ENCODE measurements at places on chromosomes 11 and 22. TPM values are rescaled to one million over a fixed set of nuclear protein-coding genes. Genes with fewer than 3 reads are reported as not detected.

CATSPERZ gene
- polyA plus RNA-seq, result 0.27 TPM

GRCh38 chr11:123301013-123301591, 106.1 kb upstream of the CLMP start:
- H3K4me1 ChIP-seq, result no peaks in the 10 kb centered on the region
- H3K36me3 ChIP-seq, result no peaks in the 10 kb centered on the region
- no peaks in the 10 kb centered on the region for H3K27me3 ChIP-seq
- no peak for DNase-seq
- H3K27ac ChIP-seq, result no peak overlapping the region

GRCh38 chr11:48193876-48194275, 22.7 kb upstream of the OR4B1 start:
- no peak for DNase-seq
- no peak overlapping the region for H3K27ac ChIP-seq
- no peak overlapping the region for H3K4me3 ChIP-seq

- no peak for DNase-seq
- H3K27ac ChIP-seq, result no peak overlapping the region
- H3K4me1 ChIP-seq, result no peaks in the 10 kb centered on the region
- H3K27me3 ChIP-seq, result no peaks in the 10 kb centered on the region
Measured at GRCh38 chr11:2306877-2307500, 5.2 kb downstream of the TSPAN32 start.

- no peaks in the 10 kb centered on the region for H3K27me3 ChIP-seq
- H3K27ac ChIP-seq, result no peak overlapping the region
Measured at GRCh38 chr22:35539910-35540594, 579 bp upstream of the RASD2 start.

GRCh38 chr11:134742956-134743819, 331.1 kb upstream of the B3GAT1 start:
- no peaks in the 10 kb centered on the region for H3K36me3 ChIP-seq
- H3K4me1 ChIP-seq, result peaks cover 6% of the 10 kb centered on the region
- no peak for DNase-seq
- H3K27me3 ChIP-seq, result no peaks in the 10 kb centered on the region
- H3K4me3 ChIP-seq, result no peak overlapping the region

APOL5 gene
- 0.07 TPM for polyA plus RNA-seq

DNA sequence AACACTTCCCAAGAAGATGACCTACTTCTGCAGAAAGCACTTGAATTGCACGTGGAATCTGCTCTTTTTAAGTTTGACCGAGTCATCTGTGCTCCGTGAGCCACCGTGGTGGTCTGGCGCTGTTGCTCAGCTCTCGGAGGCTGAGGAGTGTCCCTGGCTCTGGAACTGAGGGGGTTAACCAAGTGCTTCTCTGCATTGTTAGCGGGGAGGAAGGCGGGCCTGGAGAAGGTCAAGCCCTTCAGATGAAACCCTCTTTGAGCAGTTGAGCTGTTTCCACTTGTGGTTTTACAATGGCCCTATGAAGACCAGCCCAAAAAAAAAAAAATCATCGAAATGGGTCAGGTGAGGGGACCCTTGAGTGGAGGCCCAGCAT, 286.4 kb downstream of the NTM start:
- no peaks in the 10 kb centered on the region for H3K4me1 ChIP-seq
- H3K27me3 ChIP-seq, result no peaks in the 10 kb centered on the region
- H3K36me3 ChIP-seq, result no peaks in the 10 kb centered on the region
- no peak overlapping the region for H3K27ac ChIP-seq

CHRM1 gene
- polyA plus RNA-seq, result 0.19 TPM

DNA sequence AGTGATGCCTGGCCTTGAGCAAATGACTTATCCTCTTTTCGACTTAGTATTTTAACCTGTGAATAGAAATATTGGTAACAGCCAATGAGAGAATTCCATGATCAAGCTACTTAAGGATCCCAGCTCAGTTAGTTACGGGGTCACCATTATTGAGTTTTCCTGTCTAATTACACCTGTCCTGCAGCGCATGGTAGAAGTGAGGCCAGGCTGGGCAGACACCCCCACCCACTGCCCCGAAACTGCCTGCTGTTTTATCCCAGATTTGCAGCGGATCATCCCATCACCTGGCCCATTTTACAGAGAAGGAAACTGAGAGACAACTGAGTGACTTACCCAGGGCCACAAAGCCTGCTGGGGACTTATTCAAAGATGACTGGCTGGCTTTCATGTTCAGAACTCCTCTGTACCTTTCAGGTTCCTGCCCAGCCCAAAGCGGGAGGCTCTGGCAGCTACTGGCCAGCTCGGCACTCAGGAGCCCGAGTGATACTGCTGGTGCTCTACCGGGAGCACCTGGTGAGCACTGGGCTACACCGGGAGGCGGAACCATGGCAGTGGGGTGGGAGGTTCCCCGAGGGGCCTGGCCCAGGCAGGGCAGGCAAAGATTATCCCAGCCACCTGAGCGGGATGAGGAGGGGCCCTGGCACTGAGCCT, 1.4 kb downstream of the MUS81 start:
- DNase-seq, result peak; percentile 71

GRCh38 chr22:28801845-28802594, 1.7 kb upstream of the XBP1 start:
- peaks cover 22% of the 10 kb centered on the region for H3K36me3 ChIP-seq
- H3K27ac ChIP-seq, result peak overlapping the region; percentile 100
- peak; percentile 78 for DNase-seq
- H3K27me3 ChIP-seq, result no peaks in the 10 kb centered on the region
- H3K4me3 ChIP-seq, result peak overlapping the region; percentile 82
- H3K4me1 ChIP-seq, result no peaks in the 10 kb centered on the region

DNA sequence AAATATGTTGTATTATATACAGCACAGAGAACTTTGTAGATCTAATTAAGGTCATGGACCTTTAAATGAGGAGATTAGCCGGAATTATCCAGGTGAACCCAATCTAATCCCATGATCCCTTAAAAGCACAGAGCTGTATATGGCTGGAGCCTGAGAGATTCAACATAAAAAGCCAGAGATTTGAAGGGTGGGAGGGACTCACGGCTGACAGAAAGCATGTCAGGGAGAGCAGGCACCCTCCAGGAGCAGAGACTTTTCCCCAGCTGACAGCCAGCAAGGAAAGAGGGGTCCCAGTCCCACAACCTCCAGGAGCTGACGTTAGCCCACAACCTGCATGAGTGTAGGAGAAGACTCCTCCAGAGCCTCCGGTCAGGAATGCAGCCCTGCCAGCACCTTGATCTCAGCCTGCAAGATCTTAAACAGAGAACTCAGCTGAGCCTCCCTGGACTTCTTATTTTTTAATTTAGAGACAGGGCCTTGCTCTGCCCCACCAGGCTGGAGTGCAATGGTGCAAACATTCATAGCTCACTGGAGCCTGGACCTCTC, 20.0 kb upstream of the ADA2 start:
- no peak overlapping the region for H3K4me3 ChIP-seq
- H3K36me3 ChIP-seq, result no peaks in the 10 kb centered on the region
- no peaks in the 10 kb centered on the region for H3K27me3 ChIP-seq

C1QTNF4 gene
- polyA plus RNA-seq, result 1.3 TPM

DRICH1 gene
- 3.2 TPM for polyA plus RNA-seq

- no peak overlapping the region for H3K27ac ChIP-seq
- H3K36me3 ChIP-seq, result no peaks in the 10 kb centered on the region
- no peaks in the 10 kb centered on the region for H3K27me3 ChIP-seq
Measured at GRCh38 chr22:43066134-43066533, 23.1 kb downstream of the TTLL1 start.

CARD18 gene
- 0.33 TPM for polyA plus RNA-seq

KRTAP5-5 gene
- polyA plus RNA-seq, result not detected

DNA sequence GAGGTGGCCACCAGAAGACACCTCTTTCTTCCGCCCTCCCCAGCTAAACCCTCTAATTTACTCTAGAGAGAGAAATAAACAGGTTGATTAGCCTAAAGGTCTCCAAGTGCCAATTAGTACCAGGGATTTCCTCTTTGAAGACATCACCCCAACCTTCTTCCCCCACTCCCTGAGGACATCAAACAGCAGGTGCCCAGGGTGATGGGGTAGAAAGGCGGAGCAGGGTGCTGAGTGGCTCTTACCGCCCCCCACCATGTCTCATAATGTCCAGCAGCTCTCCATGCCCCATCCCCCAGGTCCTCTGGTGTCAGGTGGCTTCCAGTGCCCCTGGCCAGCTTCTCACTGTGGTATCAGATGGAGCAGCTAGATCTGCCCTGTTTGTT, 5.3 kb upstream of the GNAZ start:
- peaks cover 3% of the 10 kb centered on the region for H3K4me1 ChIP-seq

- H3K4me1 ChIP-seq, result peaks cover 3% of the 10 kb centered on the region
- DNase-seq, result peak; percentile 87
- H3K27me3 ChIP-seq, result no peaks in the 10 kb centered on the region
- H3K4me3 ChIP-seq, result no peak overlapping the region
Measured at GRCh38 chr22:45263463-45264269, 21.1 kb upstream of the UPK3A start.

GRCh38 chr11:6538945-6539344, 41.9 kb downstream of the DNHD1 start:
- no peaks in the 10 kb centered on the region for H3K36me3 ChIP-seq
- no peak overlapping the region for H3K27ac ChIP-seq
- H3K27me3 ChIP-seq, result no peaks in the 10 kb centered on the region
- DNase-seq, result no peak
- H3K4me1 ChIP-seq, result no peaks in the 10 kb centered on the region

- no peak for DNase-seq
- no peak overlapping the region for H3K27ac ChIP-seq
- no peaks in the 10 kb centered on the region for H3K4me1 ChIP-seq
- no peaks in the 10 kb centered on the region for H3K27me3 ChIP-seq
- H3K36me3 ChIP-seq, result no peaks in the 10 kb centered on the region
- H3K4me3 ChIP-seq, result no peak overlapping the region
Measured at GRCh38 chr22:49550766-49551362, 276.8 kb downstream of the BRD1 start.

DNA sequence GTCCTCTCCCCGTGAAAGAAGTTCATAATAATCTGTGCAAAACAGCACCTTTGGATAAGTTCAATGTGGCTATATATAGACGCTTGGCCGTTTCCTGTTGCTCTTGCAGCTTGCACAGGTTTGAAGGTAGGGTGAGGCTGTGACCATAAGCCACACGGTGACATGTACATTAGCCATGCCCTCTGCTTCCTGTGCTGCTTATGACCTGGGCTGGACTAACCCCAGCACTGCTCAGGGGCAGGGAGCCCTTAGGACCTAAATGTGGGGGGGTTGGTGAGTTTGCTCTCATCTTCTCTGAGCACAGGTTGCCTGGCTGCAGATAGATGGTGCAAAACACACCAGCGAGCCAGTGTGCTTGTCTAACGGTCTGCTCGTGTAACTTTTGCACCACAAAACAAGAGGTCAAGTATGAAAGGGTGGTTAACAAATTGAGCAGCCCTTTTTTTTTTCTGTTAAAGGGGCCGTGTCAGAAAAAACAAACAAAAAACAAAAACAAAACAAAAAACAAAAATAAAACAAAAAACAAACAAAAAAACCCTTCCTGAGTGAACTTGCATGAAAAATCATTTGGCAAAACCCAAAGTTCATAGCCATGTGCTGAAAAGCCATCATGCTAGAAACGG, 37.3 kb downstream of the FLI1 start:
- no peaks in the 10 kb centered on the region for H3K27me3 ChIP-seq
- H3K4me3 ChIP-seq, result no peak overlapping the region
- H3K36me3 ChIP-seq, result no peaks in the 10 kb centered on the region
- no peaks in the 10 kb centered on the region for H3K4me1 ChIP-seq

GRCh38 chr11:11408436-11409221, 55.6 kb upstream of the CSNK2A3 start:
- H3K27me3 ChIP-seq, result no peaks in the 10 kb centered on the region
- no peak for DNase-seq
- H3K36me3 ChIP-seq, result no peaks in the 10 kb centered on the region
- H3K4me1 ChIP-seq, result no peaks in the 10 kb centered on the region
- no peak overlapping the region for H3K27ac ChIP-seq

GRCh38 chr11:2459796-2460531, 15.2 kb downstream of the KCNQ1 start:
- H3K27me3 ChIP-seq, result no peaks in the 10 kb centered on the region
- peak overlapping the region; percentile 54 for H3K27ac ChIP-seq
- DNase-seq, result peak; percentile 55
- H3K4me3 ChIP-seq, result no peak overlapping the region
- no peaks in the 10 kb centered on the region for H3K36me3 ChIP-seq
- peaks cover 52% of the 10 kb centered on the region for H3K4me1 ChIP-seq

DNA sequence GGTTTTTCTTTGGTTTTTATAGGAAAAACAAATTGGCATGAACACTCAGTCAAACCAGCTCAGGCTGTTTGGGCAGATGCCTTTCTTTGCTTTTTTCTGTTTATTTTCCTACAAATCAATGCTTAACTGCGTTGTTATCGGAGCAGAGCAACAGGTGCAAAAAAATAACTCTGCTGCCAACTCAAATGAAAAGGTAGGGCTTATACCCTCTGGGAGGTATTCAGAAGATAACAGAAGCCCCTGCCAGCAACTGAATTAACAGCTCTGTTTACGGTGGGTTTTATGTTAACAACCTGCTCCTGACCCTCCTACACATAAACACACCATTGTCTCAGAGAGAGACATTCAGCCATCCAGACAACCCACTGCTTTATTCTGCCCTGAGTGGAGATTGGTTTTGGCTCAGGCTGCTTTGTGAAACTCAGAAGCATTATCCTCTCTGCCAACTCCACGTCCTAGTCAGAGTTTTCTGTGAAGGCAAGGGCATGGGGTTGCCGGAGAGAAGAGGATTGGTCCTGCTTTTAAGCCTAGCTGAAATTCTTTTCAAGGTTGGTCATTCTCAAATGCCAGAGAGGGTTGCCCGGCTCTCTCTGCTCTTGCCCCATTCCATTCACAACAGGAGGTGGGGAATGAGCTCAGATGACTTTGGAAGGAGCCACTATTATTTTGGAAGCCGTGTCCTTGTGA, 11.4 kb downstream of the EHF start:
- no peak overlapping the region for H3K4me3 ChIP-seq
- peaks cover 67% of the 10 kb centered on the region for H3K4me1 ChIP-seq
- H3K27me3 ChIP-seq, result no peaks in the 10 kb centered on the region
- H3K27ac ChIP-seq, result peak overlapping the region; percentile 87
- H3K36me3 ChIP-seq, result no peaks in the 10 kb centered on the region

SEPTIN5 gene
- polyA plus RNA-seq, result 39.3 TPM

DNA sequence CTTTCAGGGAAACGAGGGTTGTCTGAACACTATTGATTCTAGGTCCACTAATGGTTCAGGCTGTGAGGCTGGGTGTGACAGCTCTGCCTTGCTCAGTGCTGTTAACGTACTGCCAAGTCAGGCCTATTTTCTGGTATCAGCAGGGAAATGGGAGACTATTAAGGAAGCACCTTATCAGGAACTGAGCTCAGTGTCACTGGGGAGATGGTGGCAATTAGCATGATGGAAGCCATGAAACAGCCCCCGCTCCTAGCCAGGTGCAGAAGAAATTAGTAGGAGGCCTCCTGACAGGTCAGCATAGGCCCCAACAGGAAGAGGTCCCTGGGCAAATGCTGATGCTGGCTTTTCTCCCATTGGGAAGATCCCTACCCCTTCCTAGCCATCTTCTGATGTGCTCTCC, 42.6 kb upstream of the LMO2 start:
- H3K36me3 ChIP-seq, result no peaks in the 10 kb centered on the region
- H3K27ac ChIP-seq, result no peak overlapping the region
- H3K4me3 ChIP-seq, result no peak overlapping the region
- no peak for DNase-seq
- no peaks in the 10 kb centered on the region for H3K27me3 ChIP-seq

TTC17 gene
- polyA plus RNA-seq, result 44.1 TPM

All from pancreas (tissue), 10 donors.